ENCODE measurements at places on chromosomes 12 and 14.

- peak; percentile 67 for DNase-seq
Observed at GRCh38 chr14:60222820-60223219, 26.2 kb upstream of the PPM1A start.

GRCh38 chr12:67705394-67706370 is 57.1 kb downstream of the DYRK2 start:
- no peak for DNase-seq

GRCh38 chr12:92199819-92200576 is 54.4 kb upstream of the BTG1 start:
- DNase-seq, result no peak

GRCh38 chr12:50201987-50202521 is 34.9 kb upstream of the CERS5 start:
- no peak for DNase-seq

Measured in hippocampal formation (tissue), 2 donors.